ENCODE measurements at places on chromosomes 4 and X.

- DNase-seq: peak; percentile 14
These were observed 71.2 kb upstream of the GRID2 start for GRCh38 chr4:92232566-92232965.

GRCh38 chr4:171025776-171026175, 787.4 kb upstream of the GALNTL6 start:
- peak; percentile 8 for DNase-seq

- DNase-seq: no peak
These were observed 41.5 kb downstream of the RGS12 start for GRCh38 chr4:3334316-3334715.

DNA sequence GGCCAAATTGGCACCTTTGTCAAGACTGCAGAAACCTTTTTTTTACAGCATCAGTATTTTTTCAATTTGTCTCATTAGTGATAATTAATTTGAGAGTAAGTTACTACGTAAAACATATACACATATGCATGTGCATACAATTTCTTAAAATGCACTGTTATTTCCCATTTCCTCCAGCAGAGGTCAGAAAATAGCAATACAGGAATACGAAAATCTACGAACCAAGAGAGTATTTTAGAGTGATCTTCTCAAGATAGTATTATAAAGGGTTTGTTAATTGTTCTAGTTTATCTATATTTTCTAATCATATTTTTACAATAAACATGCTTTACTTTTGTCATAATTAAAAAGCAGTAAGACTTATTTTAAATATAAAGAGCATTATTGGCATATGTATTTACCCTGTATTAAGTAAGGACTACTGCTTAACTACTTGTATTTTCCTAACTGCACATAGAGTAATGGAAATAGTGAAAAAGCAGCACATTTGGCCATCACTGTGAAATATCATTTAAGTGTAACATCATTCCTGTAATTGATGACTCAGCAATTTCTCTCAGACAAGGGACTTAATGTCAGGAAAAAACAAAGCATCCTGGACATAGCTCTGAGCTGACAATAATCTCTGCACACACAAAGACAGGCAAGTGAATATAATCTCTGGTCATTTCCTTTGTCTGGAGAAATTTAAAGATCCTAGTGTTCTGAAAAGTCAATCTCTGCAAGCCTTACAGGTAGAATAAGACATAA, 45.6 kb downstream of the MAOB start:
- peak; percentile 50 for DNase-seq

DNA sequence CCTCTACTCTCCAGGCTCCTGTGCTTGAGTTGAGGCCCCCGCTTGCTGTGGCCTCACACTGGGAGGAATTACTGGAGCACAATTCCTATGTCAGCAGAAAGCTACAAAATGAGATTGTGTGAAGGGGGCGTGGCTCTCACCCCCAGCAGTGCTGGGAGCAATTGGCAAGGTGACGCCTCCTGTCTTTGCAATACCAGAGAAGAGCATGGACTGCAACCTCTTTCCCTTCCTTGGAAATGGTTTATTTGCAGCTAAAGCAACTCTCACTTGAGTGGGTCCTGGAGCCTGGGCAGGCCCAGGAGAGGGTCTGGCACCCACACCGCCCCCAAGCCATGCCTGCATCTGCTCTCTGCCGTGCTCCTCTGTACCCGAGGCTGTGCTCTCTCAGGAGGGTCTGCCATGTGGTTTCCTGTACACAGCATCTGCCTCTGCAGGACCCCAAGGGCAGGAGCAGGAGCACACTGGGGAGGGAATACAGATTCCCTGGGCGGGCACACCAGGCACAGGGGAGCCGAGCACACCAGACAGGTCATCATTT, 32.9 kb upstream of the HGFAC start:
- DNase-seq: no peak

DNA sequence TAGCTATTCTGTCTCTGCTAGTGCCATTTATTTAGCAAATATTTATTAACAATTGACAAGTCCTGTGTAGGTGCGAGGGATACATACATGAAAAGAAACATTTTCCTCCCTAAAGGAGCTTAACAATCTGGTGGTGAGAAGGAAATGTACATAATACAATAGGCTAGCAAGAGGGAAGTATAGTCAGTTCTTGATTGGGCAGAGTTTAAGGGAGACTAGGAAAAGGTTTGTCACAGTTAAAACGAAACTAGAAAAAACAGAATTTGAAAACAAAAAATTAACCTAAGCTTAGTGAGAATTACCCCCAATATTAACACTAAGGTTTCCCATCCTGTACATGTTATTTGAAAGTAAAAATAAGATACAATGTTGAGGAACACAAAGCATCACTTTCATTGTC, 8.6 kb upstream of the MAML3 start:
- DNase-seq: no peak

Data from MCF 10A (cell line).